ENCODE measurements at places on chromosomes 7 and 10.
A peak's percentile ranks its signal among the peaks of the same experiment; 100 is the strongest.

- DNase-seq, result no peak
Measured at GRCh38 chr10:129955601-129956285, 8.3 kb downstream of the EBF3 start.

DNA sequence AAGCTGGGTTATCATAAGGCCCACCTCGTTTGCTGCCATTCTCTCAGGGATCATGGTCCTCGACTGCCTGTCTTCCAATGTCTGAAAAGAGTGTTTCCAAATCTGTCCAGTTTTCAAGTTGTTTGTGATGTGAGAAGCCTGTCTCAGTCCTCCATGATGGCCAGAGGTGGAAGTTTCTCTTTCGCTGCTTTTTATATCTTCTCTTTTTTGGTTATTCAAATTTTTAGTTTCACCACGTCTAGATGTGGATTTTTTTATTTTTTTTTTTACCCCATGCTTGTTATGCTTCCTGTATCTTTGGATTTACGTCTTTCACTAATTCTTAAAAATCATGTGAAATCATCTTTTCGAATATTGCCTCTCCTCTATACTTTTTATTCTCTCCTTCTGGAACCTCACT lies 6.1 kb upstream of the RBM33 start:
- no peak for DNase-seq

- no peak for DNase-seq
Measured at GRCh38 chr7:4472728-4473127, 209.4 kb upstream of the FOXK1 start.

DNA sequence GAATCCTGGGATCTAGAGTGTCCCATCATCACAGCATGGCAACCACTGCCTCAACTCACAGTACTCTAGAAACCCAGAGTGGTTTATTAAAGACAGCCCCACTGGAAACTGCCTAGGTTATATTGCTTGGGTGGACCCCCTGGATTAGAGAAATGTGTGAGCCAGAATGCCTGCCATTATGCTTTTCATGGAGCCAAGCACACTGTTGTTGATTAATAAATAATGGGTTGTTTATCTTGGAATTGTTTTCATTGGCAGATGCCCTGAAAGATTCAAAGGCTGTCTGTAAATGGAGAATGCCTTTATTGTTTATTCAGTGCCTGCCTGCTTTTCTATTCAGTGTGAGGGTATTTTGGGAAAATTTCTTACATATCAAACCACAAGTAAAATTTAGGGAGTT lies 52.1 kb downstream of the GNAI1 start:
- peak; percentile 46 for DNase-seq

GRCh38 chr7:30028749-30029635 lies 780 bp downstream of the PLEKHA8 start:
- no peak for DNase-seq

DNA sequence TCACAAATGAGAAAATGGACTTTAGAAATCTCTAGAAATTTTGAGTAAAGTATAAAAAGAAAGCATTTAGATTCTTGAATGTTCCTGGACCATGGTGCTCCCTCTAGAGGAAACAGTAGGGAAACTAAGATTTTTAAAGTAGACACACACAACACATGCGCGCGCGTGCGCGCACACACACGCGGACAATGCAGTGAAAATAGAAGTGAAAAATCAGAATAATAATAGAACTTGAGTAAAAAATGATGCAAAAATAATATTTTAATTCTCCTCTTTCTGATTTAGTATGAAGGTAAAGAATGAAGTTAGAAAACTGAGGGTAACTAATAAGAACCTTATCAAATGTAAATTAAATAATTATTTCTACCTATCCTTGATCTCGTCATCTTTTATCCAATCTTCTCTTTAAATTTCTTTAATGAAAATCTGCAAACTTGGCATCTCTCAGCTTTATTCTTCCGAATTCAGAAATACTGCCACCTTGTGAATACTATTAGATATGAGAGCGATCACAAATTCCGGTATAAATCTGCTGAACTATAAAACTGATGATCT lies 117.0 kb upstream of the AMPH start:
- DNase-seq, result no peak

DNA sequence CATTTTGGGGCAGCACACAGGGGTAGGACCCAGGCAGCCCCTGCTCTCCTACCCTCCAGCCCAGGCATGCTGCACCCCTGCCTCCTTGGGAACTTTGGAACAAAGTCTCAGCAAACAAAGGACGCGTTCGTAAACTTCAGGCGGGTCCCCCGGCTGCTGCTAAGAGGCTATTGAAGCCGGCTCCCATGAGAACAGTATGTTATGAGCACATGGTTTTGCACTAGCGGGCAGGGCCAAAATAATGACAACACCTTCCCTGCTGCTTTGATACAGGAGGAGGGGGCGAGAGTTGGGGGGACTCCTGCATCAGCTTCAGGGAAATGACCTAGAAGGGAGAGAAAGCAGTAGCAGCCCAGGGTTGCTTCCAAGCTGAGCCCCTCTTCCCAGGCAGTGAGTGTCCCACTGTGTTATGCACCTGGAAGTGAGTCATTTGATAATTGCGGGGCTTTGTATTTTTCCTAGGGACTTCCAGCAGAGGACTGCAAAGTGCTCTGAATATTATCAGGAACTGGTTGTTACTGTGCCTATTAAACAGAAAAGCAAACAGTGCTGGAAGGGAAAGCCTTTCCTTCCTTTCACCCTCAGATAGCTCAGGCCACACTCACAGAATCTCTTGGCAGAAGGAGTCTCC lies 6.9 kb downstream of the ITPRIP start:
- peak; percentile 93 for DNase-seq

- DNase-seq, result no peak
Measured at GRCh38 chr10:18523025-18523424, 128.4 kb downstream of the NSUN6 start.

DNA sequence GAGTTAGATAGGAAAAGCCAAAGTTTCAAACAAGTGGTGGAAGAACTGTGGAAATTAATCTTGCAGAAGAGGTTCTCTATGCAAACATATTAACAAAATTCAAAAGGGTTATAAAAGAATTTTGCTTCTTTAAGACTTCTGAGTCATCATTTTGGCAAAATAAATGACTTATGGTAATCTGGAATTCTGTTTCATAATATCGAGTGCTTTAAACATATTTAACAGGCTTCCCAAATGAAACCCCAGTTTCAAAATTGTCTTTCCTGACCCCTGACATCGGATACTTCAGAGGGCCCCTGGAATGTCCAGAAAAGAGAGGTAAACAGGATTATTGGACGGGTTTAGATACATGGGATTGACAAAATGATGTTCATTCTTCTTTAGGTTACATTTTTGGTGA lies 444.6 kb downstream of the HTR7 start:
- no peak for DNase-seq

- no peak for DNase-seq
Measured at GRCh38 chr7:157650801-157651200, 314.0 kb downstream of the DNAJB6 start.

- no peak for DNase-seq
Measured at GRCh38 chr10:127926455-127926854, 19.6 kb downstream of the PTPRE start.

- DNase-seq, result no peak
Measured at GRCh38 chr10:116080553-116080952, 192.5 kb downstream of the GFRA1 start.

GRCh38 chr10:112789248-112789647 lies 160.8 kb upstream of the TCF7L2 start:
- no peak for DNase-seq

DNA sequence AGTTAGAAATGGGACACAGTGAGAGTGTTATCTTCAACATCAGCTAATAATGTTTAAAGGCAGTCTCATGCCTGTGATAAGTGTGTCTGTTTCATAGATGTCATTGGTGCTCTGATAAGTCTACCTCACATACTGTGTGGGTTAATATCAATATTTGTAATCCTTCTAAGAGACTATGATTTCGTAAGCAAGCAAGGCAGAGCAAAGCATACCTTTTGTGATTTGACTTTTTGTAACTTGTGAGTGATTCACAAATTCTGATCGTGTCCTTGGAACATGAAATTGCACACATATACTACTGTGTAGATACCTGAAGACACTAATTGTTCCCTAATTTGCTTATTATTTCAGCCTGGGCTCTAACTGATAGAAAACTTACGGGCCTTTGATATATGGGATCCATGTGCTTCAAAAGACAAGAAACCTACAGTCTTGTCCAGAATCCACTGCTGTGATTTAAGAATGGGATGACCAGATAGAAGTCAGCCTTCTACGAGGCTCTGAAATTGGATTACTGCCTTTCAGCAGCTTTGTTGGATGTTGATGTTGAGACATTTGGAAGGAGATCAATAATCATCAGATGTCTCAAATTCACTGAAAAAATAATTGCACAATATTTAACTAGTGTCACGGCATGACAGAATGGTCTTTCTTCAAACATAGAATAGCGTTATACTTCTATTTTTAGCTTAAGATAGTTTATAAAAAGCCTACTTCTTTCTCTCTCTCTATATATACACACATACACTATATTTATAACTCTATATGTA lies 63.2 kb upstream of the KLF6 start:
- no peak for DNase-seq

DNA sequence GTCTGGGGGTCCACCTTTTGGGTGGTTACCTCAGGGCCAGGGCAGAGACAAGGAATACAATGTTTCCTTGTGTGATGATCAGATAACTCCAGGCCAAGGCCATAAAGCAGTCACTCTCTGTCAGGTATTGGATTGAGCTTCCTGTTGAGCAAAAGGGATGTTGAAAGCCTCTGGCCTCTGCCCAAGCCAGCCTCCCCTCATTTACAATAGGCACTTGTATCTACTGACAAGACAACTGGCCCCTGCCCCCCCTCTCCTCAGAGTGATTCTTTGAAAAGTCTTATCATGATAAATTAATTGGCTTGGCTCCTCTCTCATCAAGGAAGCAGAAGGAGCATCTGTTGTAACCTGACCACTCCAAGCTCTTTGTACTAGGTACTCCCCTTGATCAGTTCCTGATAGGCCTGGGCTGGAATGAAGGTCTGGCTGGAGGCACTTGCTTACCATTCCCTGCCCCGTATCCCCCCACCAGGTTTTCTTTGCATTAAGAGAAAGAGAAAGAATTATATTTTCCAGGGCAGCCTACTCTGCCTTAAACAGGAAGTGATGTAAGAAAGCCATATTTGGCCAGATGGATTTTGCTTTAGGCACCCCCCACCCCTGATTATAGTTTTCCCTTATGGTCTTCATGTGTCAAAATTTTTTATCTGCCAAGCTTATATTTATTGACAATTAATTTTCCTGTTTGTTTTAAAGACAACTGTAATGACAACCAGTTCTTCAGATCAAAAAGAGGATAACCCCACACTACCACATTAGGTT lies 42.1 kb upstream of the HPS1 start:
- DNase-seq, result no peak

DNA sequence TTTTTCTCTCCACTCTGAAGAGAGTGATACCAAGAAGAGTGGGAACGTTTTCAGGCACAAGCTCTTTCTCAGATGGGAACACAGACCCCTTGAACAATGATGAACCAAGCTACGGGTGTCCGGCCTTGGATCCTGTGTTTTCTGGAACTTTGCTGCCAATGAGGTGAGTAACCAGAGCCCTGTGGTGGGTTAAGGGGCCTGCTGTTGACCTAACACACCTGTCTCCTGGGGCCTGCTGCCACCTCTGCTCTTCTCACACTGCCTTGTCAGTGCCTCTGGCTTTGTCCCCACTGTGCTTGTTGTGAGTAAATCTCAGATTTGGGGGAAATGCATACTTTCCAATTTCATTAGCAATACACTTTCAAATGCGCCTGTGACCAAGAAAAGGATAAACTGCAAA lies 1.4 kb upstream of the PKD1L1 start:
- DNase-seq, result no peak

DNA sequence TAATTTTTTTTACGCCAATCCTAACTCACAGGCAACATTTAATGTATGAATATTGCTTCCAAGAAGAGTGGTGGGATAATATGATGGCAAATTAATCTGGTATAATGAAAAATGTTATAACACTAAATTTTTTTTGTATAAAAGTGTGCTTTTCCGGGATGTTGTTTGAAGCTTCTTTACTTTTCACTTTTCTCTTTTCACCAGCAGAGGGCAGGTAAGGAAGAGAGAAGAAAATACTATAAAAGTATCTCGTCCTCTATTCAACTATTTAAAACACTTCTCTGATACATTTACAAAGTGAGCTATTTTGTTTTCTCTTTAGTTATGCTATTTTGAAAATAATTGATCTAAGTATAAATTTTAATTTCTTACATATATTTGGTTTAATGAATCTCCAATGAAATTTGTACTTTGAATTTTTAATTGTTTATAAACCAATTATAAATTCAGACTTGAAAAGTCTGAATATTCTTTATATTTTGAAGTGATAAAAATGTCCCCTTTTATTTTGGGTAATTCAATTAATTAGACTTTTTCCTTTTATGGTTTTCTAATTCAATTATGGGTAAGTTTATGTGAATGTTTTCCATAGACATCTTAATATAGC lies 20.7 kb upstream of the CFTR start:
- DNase-seq, result peak; percentile 25

DNA sequence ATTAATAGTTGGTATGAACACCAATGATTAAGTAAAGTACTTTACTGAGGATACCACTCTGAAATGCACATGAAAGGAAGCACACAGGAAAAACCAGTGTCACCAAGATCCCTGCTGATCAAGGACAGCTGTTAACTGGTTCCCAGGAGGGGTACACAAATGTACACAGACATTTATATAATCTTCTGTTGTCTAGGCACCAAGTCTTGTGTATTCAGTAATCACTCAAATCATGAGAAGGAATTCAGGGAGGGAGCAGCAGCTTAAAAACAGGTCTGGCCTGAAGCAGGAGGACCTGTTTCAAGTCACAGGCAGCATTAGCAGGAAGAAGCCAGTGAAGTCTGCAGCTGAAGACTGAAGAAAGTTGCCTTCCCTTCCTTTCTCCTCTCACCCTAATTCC lies 18.7 kb downstream of the MPP7 start:
- DNase-seq, result no peak

DNA sequence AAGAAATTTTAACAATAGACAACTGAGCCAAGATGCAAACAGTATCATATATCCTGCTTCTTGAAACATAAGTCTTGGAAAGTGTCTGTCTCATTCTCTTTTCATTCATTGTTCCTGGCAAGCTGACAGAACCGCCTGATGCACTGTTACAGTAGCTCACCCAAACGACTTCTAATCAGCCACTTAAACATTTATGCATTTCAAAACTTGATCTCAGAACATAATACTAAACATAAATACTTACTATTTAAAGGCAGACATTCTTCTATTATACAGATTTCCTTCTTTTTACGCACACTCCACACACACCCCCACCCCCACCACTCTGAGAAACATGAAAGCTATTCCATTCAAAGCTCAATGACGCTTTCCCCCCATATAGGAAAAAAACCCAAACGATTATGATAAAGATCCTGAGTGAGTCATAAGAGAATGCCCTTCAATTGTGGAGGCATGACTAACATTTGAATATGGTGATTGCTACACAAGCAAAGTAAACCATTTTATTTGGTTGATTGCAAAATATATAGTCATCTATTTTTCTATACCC lies 30.5 kb downstream of the SHTN1 start:
- DNase-seq, result no peak

All from NCI-H2081 (cell line).